AG04449 (cell line): ENCODE measurements at places on chromosomes 6 and 20.

DNA sequence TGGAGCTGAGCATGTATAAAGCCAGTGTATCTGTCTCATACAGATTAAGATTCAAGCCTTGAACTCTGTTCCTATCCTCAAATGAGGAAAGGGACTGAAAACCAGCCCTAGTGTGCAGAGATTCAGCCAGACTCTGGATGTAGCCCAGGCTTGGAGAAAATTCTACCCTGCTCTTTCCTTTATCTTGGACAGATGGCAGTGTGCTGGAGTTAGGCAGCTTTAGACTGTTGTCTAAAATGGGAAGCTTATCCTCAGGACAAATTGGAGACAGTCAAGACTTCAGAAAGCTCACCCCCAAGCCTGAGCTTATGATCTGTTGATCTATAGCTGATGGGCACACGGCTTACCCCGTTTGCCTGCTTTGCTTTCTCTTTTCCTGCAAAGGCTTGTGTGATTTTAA, 1057.6 kb downstream of the KIF16B start:
- DNase-seq: no peak

- peak; percentile 75 for DNase-seq
These were observed 27.6 kb upstream of the SRF start for GRCh38 chr6:43143235-43144128.

DNA sequence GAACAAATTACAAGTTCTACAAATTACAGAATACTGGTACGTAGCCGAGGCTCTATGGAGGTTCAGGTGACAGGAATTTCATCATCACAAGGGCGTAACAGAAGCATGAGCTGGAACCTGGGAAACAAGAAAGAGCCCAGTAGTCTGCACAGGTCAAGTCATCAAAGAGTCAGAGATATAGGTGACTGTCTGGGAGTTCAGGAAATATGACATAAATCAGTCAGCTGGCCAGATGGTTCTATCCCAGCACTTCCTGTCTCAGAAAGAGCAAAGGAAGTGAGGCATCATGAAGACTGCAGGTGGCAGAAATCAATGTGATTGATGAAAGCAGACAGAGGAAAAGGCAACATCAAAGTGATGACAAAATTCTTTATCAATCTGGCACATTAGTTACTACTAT, 23.3 kb downstream of the MYCT1 start:
- DNase-seq: no peak

DNA sequence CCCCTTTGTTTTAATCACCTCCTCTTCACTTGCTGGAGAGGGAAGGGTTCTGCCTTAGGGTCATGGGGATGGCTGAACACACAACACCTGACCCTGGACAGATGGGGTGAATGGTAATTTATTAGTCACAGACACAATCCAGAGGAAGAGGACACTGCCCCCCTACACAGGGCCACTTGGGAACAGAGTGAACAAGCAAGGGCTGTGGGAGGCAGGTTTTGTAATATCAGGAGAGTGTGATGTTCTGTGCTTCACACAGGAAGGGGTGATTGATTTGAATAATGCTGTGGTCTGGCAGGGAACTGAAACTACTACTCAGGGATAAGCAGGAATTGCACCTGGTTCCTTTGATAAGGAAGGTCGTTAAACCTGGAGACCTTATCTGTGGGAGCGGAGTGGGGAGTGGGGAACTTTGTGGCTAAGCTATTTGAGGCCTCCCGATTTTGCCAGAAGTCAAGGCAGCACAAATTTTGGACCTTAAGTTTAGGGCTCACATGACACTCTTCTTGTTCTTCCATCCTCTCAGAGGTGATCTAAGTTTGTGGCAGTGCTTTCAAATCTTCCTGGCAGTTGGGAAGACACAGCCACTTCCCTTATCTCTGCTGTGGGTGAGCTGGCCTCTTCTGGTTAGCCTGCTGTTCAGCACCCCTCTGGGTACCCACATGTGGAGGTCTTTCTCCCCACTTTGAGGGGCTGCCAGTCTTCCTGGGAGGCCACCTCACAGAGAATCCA, 77.8 kb downstream of the CD164 start:
- no peak for DNase-seq

DNA sequence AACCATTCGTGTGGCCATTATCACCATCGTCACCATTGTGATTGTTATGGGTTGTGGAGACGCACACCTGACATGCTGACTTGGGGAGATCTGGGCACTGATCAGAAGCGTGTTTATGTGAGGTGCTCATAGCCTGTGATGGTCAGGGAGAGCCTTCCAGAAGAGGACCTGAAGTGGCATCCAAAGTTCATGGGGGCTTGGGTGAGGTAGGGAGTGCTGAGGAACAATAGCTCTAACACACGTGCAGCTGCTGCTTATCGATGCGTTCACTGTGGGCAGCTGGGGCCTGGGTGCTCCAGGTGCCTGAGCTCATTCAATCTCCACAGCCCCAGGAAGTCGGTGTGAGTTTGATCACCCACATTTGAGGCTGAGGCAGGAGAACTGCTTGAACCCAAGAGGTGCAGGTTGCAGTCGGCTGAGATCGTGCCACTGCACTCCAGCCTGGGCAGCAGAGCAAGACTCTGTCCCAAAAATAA, 227.3 kb downstream of the PREX1 start:
- no peak for DNase-seq
